ENCODE measurements at places on chromosomes 4 and X. TPM values are rescaled to one million over a fixed set of nuclear protein-coding genes. Genes with fewer than 3 reads are reported as not detected.

Gene CFAP97
- total RNA-seq = 42.1 TPM

DNA sequence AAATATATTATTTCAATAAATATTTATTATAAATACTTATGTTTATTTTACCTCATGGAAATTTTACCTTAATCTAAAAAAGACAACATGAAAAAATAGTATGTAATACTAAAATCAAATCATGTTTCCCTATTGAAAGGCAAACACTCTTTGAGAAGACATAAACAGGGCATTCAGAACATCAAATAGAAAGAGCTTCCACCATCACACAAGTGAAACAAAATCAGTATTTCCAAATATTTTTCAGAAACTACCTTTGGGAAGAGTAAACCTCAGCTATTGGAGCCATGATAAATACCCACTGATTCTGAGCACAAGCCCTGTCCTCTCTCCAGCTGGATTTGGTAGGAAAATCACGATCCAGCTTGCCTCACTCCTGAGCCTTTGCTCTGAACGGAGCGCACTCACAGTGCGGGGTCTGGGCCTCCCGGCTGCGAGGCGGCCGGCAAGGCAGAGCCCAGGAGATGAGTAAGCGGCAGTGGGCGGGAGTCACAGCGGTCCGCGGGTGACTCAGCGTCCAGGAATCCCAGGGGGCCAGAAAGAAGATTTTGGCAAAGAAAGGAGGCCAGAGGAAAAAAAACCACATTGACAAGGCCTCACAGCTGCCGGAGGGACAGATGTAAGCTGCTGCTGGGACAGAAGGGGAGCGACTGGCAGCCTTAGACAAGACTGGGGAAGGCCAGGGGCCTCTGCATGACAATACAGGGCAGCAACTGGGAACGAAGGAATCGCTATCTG is 14.7 kb upstream of the ANXA5 start:
- peak; percentile 96 for DNase-seq

DNA sequence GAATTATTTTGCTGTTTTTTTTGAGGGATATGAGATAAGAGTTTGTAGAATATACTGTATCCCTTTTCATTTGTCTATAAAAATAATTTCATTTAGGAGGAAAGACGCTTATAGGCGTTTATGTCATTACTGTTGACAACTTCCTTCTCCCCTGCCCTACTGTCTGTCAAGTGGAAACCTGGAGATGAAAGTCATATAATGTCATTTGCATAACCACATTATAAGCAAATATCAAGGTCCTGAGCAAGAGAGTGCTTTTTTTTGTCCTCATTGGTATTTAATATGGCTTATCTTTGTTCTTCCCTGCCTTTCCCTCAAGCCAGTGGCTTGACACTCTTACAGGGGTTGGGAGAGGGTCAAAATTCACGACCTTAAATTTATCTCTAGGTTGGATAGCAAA is 55.8 kb downstream of the LRP2BP start:
- no peak for DNase-seq

- peak; percentile 31 for DNase-seq
Observed at GRCh38 chr4:88159229-88159725, 838 bp upstream of the ABCG2 start.

- no peak for DNase-seq
Observed at GRCh38 chr4:113183032-113183605, 133.7 kb downstream of the ANK2 start.

GRCh38 chr4:147336252-147336651 is 144.6 kb upstream of the EDNRA start:
- peak; percentile 53 for DNase-seq

GRCh38 chr4:74625981-74626380 is 168.3 kb downstream of the BTC start:
- no peak for DNase-seq

- DNase-seq = peak; percentile 65
Observed at GRCh38 chr4:147782087-147782781, 50.3 kb downstream of the ARHGAP10 start.

DNA sequence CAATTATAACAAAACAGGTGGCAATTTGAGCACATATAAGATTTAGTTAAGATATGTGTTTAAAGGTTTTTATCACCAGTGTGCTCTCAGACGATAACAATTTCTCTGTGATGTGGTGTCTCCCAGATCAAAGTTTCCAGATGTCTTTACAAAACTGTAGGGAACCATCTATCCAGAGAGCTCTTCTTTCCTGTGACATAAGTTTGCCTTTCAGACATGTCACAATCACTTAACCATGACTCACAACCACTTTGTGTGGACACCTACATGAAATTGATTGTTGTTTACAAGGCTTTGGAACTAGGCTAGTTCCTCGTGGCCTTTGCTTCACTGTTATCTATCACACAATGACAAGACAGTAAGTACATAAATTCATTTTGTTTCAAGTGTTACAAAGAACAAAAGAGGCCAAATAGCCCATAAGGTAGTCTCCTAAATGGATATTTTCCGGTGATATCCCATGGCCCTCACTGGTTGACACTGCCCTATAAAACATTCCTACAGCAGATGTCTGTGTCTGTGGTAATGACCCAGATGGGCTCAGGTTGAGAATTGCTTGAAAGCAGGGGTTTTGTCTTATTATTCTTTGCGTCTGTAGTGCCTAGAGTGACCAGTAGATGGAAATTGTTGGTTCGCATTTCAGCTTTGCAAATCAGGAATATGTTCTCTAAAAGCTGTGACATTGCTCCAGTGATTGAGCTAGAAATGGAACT is 297.8 kb upstream of the FAM241A start:
- DNase-seq = no peak

Gene SERTM2
- under 0.01 TPM for total RNA-seq

DNA sequence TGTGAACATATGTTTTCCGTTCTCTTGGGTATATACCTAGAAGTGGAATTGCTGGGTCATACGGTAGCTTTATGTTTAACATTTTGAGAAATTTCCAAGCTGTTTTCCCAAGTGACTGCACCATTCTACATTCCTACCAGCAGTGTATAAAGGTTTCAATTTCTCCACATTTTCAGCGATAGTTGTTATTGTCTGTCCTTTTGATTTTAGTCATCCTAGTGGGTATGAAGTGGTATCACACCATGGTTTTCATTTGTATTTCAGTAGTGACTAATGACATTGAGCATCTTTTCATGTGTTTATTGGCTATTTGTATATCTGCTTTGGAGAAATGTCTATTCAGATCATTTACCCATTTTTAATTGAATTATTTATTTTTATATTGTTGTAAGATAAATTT is 2.4 kb downstream of the PPEF1 start:
- DNase-seq = no peak

Gene STK32B
- total RNA-seq = 0.50 TPM

Gene MAGEA11
- total RNA-seq = not detected

GRCh38 chr4:82698412-82698811 is 100.2 kb downstream of the SCD5 start:
- DNase-seq = no peak

DNA sequence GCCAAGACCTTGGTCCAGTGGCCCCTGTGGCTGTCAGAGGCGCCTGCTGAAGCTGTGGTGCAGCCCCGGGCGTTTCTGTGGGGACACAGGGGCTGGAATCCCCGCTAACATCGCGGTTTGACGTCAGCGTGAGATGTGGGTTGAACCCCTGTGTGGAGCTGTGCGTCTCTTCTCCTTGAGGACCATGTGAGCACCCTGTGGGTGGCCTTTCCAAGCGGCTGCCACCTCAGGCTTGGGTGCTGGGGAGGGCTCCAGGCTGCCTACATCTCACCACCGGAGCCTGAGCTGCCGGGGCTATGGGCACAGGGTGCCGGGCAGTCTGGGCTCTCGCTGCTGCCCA is 27.7 kb downstream of the UVSSA start:
- DNase-seq = no peak

Gene HEPH
- 43.1 TPM for total RNA-seq

Gene SSX4
- total RNA-seq = not detected

Gene PIM2
- total RNA-seq = 2.3 TPM

Gene SPANXN2
- total RNA-seq = not detected

DNA sequence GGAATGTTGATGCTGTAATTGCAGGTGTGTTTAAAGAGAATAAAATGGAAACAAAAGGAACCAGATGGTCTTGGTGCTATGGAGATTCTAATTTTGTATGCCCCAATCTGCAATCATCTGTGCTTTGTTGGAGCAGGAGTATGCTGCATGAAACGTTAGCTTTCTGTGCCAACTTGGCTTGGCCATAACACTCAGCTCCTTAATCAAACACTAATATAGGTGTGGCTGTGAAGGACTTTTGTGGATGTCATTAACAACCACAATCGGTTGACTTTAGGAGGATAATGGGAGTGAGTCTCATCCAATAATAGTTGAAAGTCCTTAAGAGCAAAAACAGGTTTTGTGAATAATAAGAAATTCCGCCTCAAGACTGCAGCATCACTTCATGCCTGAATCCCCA is 399.2 kb downstream of the NLGN4X start:
- no peak for DNase-seq

Gene GPR143
- total RNA-seq = not detected

Gene NLRP2B
- total RNA-seq = under 0.01 TPM

Gene OTC
- total RNA-seq = not detected

Gene HSFX2
- total RNA-seq = 0.26 TPM

Gene MTTP
- 0.26 TPM for total RNA-seq

DNA sequence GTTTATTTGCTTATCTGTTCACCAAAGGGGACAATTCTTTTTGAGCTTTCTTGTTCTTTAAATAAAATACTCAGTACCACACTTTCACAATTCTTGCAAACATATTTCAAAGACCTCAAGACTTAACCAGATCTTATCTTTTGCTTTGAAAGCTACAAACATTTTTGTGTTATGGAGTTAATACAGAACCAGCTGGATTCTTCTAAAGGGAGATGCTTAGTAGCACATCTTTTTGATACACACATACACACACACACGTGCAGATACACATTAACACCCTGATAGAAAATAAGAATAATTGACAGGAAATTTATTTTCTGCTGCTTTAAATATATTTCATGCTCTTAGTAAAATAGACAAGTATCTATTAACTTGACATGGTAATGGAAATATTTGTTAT is 379.1 kb downstream of the SH2D1A start:
- no peak for DNase-seq

GRCh38 chr4:15004739-15005301 is 2.5 kb downstream of the CPEB2 start:
- peak; percentile 76 for DNase-seq

DNA sequence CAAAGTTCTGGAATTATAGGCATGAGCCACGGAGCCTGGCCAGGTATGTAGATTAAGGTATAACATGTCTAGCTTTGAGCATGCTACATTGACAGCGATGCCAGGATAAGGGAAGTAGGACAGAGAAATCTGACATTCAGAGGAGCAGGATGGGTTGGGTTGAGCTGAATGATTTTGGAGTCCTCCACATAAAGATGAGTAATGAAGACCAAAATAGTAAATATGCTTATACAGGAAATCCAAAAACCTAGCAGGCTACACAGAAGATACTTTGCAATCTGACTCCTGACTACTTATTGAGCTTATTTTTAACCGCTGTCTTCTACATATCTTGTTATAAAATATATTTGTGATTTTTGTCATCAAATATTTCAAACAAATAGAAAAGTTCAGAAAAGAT is 69.7 kb downstream of the PDGFC start:
- no peak for DNase-seq

GRCh38 chr4:80216100-80216761 is 18.9 kb downstream of the PRDM8 start:
- DNase-seq = no peak

Gene PWWP3B
- total RNA-seq = not detected

DNA sequence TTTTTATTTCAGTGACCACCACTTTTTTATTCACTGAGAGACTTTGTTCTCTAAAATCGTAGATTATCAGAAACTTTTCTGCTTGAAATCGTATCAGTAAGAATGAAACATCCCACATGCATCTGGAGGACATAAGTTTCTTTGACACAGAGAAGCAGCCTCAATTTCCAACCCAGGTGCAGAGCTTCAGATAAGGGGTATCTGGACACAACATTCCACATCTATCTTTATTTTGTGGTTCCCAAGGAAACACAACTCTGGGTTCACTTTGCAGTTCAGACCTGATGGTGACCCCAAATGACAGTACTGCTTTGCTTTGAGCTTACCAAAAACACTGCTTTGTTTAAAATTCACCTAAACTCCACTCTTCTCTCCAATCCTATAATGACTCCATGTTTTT is 1.3 kb upstream of the CLCN5 start:
- no peak for DNase-seq

Gene POU4F2
- not detected for total RNA-seq

- no peak for DNase-seq
Observed at GRCh38 chrX:153750127-153750774, 13.8 kb upstream of the PLXNB3 start.

GRCh38 chr4:39947417-39947816 is 30.3 kb downstream of the PDS5A start:
- peak; percentile 19 for DNase-seq

- DNase-seq = peak; percentile 20
Observed at GRCh38 chr4:62670514-62670913, 1470.4 kb downstream of the ADGRL3 start.

DNA sequence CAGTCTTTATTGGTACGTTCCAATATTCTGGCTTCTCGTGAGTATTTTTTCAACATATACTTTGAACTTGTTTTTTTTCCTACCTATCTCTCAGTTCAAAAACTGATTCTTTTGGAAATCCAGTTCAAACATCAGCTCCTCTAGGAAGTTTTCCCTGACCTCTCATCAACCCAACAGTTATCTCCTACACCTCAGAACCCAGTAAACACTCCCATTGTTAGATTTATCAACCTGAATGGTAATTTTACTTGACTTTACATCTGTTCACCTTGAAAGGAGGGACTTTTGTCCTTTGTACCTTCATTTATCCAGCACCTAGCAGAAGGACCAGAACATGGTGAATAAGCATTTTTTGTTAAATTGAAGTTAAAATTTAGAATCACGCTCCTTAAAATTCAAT is 13.6 kb downstream of the CAMK2D start:
- no peak for DNase-seq

DNA sequence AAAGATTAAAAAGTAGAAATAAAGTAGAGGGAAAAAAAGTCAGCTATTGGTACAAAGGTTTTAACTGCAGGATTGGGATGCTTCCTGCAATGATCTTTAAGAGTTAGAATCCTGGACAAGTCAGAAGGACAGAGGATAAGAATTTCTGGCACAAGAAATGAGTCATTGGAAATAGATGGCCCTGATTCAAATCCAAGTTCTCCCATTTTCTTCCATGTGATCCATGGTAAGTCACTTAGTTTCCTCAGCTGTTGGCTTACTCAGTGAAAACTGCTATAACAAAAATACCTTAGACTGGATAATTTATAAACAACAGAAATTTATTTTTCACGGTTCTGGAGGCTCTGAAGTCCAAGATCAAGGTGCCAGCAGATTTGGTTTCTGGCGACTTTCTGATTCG is 13.3 kb upstream of the TBC1D19 start:
- DNase-seq = no peak

Gene FGG
- not detected for total RNA-seq

Gene LNX1
- total RNA-seq = 0.51 TPM

Gene PPP2R2C
- under 0.01 TPM for total RNA-seq

DNA sequence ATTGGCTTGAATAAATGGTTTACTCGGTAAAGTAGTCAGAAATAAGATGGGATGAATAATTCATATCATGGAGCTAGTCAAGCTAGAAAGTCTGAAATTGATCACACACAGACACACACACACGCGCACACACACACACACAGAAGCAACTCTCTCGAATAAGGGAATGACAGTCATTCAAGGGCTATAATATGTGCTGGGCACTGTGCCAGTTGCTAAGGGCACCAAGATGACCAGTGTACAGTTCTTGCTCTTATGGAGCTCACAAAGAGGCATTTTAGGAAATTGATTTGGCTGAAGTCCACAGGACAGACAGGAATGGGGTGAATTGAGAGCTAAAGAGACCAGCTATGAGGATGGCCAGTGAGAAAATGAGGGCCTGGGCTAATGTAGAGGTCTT is 34.2 kb upstream of the SH3D19 start:
- no peak for DNase-seq
